ENCODE measurements at places on chromosomes 6 and 20. TPM values are rescaled to one million over a fixed set of nuclear protein-coding genes. Genes with fewer than 3 reads are reported as not detected.
A peak's percentile ranks its signal among the peaks of the same experiment; 100 is the strongest.

Gene BPIFB1
- polyA plus RNA-seq, result 333 TPM

GRCh38 chr6:155473741-155474140 is 18.1 kb upstream of the NOX3 start:
- DNase-seq, result no peak

DNA sequence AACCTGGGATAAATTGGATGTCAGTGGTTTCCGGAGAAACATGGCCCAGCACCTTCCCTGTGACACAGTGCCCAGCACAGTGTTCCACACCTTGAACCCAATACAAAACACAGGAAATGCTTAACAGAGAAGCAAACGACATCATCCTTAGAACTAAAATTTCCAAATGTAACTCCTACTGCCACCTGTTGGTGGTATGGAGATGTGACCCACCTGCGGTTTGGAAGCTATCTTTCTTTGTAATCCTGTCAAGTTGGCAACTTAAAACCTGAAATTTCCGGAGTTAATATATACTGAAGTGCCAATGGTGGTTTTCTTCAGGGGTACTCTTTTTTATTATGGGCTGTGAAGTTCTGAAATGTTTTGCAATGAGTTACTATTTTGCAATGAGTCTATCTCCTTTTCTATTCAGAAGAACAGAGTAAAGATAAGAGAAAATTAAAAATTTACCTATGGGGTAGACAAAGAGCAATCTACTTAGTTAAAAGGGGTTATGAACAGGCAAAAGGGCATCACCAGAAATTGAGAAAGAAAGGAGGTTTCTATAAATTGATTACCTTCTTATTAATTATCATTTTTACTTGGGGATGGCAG is 658.8 kb downstream of the PTPRT start:
- DNase-seq, result peak; percentile 34

GRCh38 chr6:158408552-158409130 is 96.4 kb downstream of the TULP4 start:
- peak; percentile 87 for DNase-seq

Gene LST1
- polyA plus RNA-seq, result 164 TPM

GRCh38 chr6:148768646-148769270 is 21.9 kb downstream of the UST start:
- DNase-seq, result no peak

DNA sequence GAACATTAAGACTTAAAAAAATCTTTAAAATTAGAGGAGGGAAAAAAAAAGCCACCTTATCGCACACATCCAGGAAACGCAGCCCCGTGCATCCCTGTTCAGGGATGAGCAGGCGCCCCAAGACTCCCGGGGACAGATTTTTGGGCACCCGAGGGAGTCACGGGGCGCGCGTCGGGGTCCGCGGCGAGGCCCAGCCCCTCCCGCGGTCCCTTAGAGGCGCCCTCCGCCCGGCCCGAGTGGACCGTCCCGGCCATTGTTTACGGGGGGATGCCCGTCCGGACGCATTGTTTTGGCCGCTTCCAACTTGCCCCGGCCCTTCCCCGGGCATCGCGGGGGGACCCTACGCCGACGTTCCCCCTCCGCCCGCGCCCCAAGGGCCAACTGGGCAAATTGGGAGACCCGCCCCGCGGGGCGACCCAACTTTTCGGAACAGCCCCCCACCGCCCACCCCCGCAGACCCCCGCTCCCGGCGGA is 610 bp downstream of the ZNF217 start:
- DNase-seq, result peak; percentile 52

GRCh38 chr20:37856932-37857660 is 45.8 kb upstream of the VSTM2L start:
- no peak for DNase-seq

All from lung (tissue), 17 donors.